Glutamatergic neuron (in vitro differentiated cells): ENCODE measurements at places on chromosomes 16 and 17. TPM values are rescaled to one million over a fixed set of nuclear protein-coding genes. Genes with fewer than 3 reads are reported as not detected.

FOXJ1 gene
- total RNA-seq = not detected

C17orf100 gene
- 4.6 TPM for total RNA-seq

CD300LB gene
- total RNA-seq = not detected

ATP2A3 gene
- 97.8 TPM for total RNA-seq

CALB2 gene
- 0.39 TPM for total RNA-seq

COL1A1 gene
- 10.1 TPM for total RNA-seq

RBFOX1 gene
- total RNA-seq = 30.5 TPM

ALDH3A1 gene
- not detected for total RNA-seq

RAMP2 gene
- 4.6 TPM for total RNA-seq
